Activated CD4-positive, alpha-beta T cell treated with anti-CD3 and anti-CD28 coated beads for 24 hours (primary cell): ENCODE measurements at places on chromosomes 3 and 15.

- no peak for DNase-seq
Observed at GRCh38 chr15:84844964-84845363, 27.8 kb downstream of the ALPK3 start.

DNA sequence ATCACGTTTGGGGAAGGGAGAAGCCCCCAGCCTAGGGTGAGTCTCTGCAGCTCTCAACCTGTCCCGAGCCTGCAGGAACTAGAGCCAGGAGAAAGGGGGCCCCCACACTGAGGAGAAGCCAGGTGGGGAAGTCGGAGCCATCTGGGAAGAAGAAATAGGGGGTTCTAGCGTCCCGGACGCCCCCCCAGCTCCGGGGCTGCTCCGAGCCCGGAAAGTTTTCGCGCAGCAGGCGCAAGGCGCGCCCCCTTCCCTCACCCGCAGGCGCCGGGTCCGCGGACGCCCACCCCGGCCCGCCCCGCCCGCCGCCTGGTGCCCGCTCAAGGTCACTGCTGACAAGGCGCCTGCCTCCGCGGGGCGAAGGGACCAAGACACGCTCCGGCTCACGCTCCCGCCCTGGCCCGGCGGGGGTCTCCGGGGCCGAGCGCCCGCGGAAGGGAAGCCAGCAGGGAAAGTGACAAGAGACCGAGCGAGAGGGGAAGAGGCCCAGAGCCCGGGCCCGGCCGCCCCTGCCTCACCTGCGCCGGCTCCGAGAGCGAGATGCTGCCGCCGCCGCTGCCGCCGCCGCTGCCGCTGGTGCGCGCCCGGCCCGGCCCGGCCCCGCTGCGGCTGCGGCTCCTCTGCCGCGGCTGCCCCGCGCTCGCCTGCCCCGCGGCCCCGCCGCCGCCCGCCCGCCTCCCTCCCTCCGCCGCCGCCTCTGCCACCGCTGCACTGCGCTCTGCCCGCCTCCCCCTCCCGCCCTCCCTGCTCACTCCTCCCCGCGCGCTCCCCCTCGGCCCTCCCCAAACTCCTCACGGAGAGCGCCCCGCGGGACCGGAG lies 108.4 kb upstream of the SLC6A11 start:
- DNase-seq: no peak

GRCh38 chr3:168707900-168708299 lies 612.2 kb upstream of the GOLIM4 start:
- no peak for DNase-seq

DNA sequence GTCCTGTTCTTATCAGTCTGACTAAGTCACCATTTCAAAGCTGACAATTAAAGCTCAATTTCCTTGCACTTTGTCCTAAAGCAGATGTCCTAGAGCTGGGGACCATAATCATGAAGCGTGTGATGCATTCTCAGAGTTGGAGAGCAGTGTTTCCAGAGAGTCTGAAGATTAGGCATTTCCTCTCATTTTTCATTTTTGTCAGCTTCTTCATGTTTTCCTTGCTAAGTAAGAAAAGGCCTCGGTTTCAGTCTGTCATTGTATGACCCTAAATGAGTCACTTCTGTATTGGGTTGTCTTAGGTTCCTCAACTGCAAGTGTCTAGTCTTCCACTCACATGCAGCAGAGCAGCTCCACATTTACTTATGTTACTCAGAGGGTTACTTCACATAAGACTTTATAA lies 257.2 kb upstream of the TPRG1 start:
- no peak for DNase-seq

GRCh38 chr15:91988071-91988470 lies 134.6 kb downstream of the SLCO3A1 start:
- DNase-seq: no peak

GRCh38 chr3:38468765-38469164 lies 15.1 kb downstream of the ACVR2B start:
- DNase-seq: no peak
